Cardiac fibroblast (primary cell): ENCODE measurements at places on chromosomes 7 and 10.

GRCh38 chr10:557792-558328 is 131.6 kb downstream of the DIP2C start:
- DNase-seq, result no peak

DNA sequence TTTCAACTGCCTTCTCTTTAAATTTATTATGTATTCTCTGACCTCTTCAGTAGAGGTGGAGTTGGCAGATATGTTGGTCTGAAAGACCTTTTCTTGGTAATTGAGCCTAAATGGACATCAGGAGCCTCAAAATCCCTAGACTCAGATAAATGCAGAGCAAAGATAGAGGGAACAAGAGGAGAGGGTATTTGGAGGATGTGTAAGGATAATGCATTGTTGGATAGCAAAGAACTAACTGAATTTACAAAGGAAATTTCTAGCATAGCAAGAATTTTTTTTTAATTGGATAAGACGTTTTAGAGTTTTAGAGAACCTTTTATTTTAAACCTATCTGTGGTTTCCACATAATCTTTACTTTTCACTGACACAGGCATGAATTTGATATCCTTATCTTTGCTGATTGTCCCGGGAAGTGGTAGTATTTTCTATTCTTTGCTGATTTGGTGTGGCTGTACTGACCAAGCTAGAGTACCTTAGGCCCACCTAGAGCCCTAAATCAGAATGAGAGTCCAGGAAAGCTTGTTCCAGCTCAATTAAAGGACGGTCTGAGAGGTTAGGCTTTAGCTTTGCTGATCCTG is 91.3 kb downstream of the NRF1 start:
- DNase-seq, result no peak

GRCh38 chr7:116021237-116021636 is 9.3 kb downstream of the TFEC start:
- no peak for DNase-seq

- peak; percentile 13 for DNase-seq
Observed at GRCh38 chr7:148964483-148965267, 63.6 kb downstream of the PDIA4 start.

- no peak for DNase-seq
Observed at GRCh38 chr7:6436385-6436685, 11.4 kb downstream of the DAGLB start.

DNA sequence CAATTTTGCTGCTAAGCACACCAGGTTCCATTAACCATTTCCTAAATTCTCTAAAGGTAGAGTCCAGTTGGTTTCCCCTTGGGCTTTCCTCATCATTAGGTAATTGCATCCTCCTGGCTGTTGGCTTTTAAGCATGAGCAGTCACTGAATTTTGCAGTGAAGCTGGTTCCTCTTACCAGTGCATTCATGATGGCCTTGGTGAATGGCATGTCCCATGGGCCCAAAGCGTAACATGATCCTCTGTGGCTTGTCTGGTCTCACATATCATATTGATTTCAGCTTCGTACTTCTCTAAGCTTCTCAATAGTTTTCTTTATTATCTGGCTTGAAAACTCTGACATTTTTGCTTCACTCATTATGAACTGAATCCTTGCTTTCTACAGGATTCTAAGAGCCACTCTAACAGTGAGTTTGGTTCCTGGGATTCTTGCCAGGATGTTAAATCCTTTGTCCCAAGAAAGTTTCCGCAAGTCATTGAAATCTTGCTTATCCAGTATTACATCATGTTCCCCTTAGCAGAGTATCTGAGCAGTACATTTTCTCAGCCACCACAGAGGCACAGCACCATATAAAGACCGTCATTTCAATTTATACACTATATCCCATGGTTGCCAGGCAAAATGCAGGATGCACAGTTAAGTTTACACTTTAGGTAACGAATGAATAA is 134.2 kb downstream of the PTN start:
- DNase-seq, result peak; percentile 14

GRCh38 chr10:16519250-16519907 is 2.3 kb downstream of the C1QL3 start:
- no peak for DNase-seq

GRCh38 chr7:36165059-36165458 is 12.0 kb downstream of the EEPD1 start:
- peak; percentile 33 for DNase-seq

DNA sequence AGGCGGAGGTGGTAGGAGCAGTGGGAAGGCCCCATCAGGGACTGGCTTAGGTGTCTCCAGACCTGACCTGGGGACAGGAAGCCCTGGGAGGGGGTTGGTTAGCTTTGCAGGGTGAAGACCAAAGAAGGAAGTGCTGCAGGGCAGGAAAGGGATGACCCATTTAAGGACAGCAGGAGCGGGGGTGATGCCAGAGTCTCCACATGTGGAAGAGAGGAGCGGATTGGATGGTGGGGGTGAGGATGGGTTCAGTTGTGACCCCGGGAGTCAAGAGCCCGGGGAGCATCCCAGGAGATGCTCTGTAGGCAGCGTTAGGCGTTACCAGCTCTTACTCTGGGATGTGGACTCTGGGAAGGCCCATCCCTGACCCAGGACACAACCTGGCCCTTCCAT is 3.1 kb upstream of the LDB3 start:
- no peak for DNase-seq

- DNase-seq, result no peak
Observed at GRCh38 chr7:154598396-154598795, 404.5 kb downstream of the PAXIP1 start.

DNA sequence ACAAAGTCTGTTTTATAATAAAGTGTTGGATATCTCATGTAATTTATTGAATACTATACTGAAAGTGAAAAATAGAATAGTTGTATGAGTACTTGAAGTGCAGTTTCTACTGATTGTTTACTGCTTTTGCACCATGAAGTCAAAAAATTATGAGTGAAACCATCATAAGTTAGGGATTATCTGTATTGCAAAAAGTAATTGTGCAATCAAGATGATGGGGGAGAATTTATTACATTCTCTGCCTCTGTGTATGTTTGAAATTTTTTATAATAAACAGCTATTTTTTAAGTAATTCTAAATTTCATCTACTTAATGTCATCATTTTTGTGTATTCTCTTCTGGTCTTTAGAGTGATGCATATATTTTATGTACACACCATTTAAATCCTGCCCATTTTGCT is 47.2 kb upstream of the TMEM273 start:
- DNase-seq, result no peak

DNA sequence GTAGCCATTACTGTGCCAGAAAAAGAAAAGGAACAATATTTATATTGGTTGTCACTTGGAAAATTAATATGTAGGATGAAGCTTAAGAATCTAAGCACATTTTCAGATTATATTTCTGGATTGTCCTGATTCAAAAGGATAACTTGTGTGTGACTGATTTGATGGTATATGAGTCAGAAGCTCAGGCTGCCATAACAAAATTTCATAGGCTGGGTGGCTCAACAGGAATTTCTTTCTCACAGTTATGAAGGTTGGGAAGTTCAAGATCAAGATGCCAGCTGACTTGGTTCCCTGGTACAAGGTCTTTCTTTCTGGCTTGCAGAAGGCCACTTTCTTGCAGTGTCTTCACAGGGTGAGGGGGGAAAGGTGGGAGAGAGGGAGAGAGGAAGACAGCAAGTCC is 108.5 kb downstream of the ST7 start:
- no peak for DNase-seq

DNA sequence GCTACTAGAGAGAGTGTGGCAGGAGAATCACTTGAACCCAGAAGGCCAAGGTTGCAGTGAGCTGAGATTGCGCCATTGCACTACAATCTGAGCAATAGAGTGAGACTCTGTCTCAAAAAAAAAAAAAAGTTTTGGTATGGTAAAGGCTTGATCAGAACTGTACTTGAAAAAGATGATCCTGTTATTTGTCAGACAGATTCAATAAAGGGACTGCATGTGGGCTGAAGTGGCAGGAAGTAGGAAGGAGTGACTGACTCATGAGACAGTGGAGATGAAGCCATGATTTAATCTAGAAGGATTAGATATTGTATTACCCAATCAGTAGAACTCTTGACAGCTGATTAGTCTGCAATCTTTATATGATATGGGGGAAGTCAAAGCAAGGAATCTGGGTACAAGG is 2.7 kb upstream of the TMEM254 start:
- DNase-seq, result peak; percentile 40

- no peak for DNase-seq
Observed at GRCh38 chr10:118304521-118304920, 37.6 kb downstream of the FAM204A start.

GRCh38 chr10:132064082-132064755 is 1.5 kb upstream of the JAKMIP3 start:
- no peak for DNase-seq

DNA sequence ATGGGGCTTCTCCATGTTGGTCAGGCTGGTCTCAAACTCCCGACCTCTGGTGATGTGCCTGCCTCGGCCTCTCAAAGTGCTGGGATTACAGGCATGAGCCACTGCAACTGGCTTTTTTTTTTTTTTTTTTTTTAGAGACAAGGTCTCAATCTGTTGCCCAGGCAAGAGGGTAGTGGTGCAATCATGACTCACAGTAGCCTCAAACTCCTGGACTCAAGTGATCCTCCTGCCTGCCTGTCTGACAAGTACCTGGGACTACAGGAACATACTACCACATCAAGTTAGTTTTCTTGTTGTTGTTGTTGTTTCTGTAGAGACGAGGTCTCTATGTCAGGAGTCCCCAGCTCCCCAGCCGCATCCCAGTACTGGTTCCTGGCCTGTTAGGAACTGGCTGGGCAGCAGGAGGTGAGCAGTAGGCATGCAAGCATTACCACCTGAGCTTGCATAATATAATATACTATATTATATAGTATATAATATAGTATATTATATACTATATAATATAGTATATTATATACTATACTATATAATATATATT is 55.7 kb downstream of the TPK1 start:
- peak; percentile 22 for DNase-seq

- no peak for DNase-seq
Observed at GRCh38 chr7:28955356-28955717, 2.8 kb downstream of the TRIL start.

- DNase-seq, result no peak
Observed at GRCh38 chr7:28983396-28984190, 25.5 kb upstream of the TRIL start.

- no peak for DNase-seq
Observed at GRCh38 chr10:21692916-21693315, 158.9 kb downstream of the MLLT10 start.

- DNase-seq, result peak; percentile 18
Observed at GRCh38 chr7:91383053-91383904, 119.0 kb downstream of the FZD1 start.

GRCh38 chr7:154183482-154183881 is 131.3 kb downstream of the DPP6 start:
- no peak for DNase-seq

GRCh38 chr7:69598487-69599285 is 411 bp downstream of the AUTS2 start:
- no peak for DNase-seq

GRCh38 chr10:52597189-52597863 is 175.3 kb downstream of the MBL2 start:
- DNase-seq, result peak; percentile 34

DNA sequence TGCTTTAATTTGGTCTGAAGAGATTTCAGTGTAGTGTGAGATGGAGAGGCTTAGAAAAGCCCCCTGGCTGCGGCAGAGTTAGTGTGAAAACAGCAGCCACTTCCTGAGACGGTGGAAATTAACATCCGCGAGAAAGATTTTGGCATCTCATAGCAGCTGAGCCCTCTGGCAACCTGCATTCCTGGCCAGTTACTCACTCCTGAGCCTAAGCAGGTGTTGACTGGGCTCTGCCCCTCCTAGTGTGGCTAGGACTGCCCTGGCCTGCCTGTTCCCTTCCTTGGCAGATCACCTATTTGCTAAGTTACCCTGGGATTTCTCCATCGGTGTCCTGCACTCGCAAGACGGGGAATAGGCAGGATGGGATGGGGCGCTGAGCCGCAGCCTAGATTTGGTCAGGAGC is 57.6 kb upstream of the LMTK2 start:
- no peak for DNase-seq

GRCh38 chr7:45700556-45700955 is 126.4 kb downstream of the ADCY1 start:
- no peak for DNase-seq

DNA sequence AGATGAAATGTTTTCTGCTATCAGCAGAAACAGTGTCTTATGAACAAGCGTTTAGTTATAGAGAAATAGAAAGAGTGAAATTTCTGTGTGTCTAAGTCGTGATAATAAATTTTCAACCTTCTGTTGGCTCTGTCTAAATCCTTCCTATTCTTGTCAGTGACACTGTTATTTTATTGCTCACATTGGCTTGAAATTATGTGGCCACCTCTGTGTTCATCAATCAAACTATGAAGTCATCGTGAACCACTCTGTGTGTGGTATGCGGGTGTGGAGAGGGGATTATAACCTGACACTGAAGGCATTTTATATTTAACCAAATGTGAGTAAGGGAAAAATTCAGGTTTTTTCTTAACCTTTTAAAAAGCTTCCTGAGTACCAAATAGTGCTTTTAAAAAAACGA is 12.3 kb downstream of the AOAH start:
- DNase-seq, result no peak

- DNase-seq, result no peak
Observed at GRCh38 chr10:91884536-91884935, 24.8 kb downstream of the FGFBP3 start.

GRCh38 chr10:46006219-46006618 is 24.2 kb downstream of the NCOA4 start:
- peak; percentile 65 for DNase-seq

GRCh38 chr7:2191016-2191415 is 41.7 kb downstream of the MAD1L1 start:
- DNase-seq, result no peak

- DNase-seq, result peak; percentile 93
Observed at GRCh38 chr7:99040104-99040958, 103.6 kb downstream of the SMURF1 start.

GRCh38 chr7:80882213-80882801 is 36.5 kb downstream of the SEMA3C start:
- DNase-seq, result no peak
